ENCODE measurements at places on chromosomes 16 and 17. TPM values are rescaled to one million over a fixed set of nuclear protein-coding genes. Genes with fewer than 3 reads are reported as not detected.

Gene ASGR2
- total RNA-seq, result 442 TPM

Gene CMTM2
- not detected for total RNA-seq

Gene ENPP7
- 2.9 TPM for total RNA-seq

Gene ARL5C
- not detected for total RNA-seq

Gene COIL
- total RNA-seq, result 5.9 TPM

Gene COG1
- total RNA-seq, result 20.1 TPM

Gene NPIPA8
- 0.35 TPM for total RNA-seq

Gene B9D1
- total RNA-seq, result 3.0 TPM

Gene ABCA5
- total RNA-seq, result 48.7 TPM

Gene MPG
- total RNA-seq, result 28.0 TPM

Gene HSD11B2
- 3.1 TPM for total RNA-seq

Gene SPIRE2
- 8.7 TPM for total RNA-seq

Gene PHF23
- total RNA-seq, result 16.5 TPM

Gene KRT9
- not detected for total RNA-seq

Gene FLOT2
- 70.6 TPM for total RNA-seq

Gene KRT36
- not detected for total RNA-seq

Gene TPPP3
- total RNA-seq, result 0.40 TPM

Gene PPP4C
- total RNA-seq, result 51.0 TPM

Gene HYDIN
- 0.28 TPM for total RNA-seq

Gene C16orf54
- total RNA-seq, result 0.53 TPM

Gene SPN
- 1.3 TPM for total RNA-seq

Gene HAGHL
- 1.2 TPM for total RNA-seq

Gene FBXW10B
- 0.55 TPM for total RNA-seq

Gene MCRIP1
- total RNA-seq, result 17.9 TPM

Gene EXOC3L1
- 1.8 TPM for total RNA-seq

Gene NXPH3
- 0.08 TPM for total RNA-seq

Gene SPATA32
- not detected for total RNA-seq

Gene SLC5A10
- total RNA-seq, result not detected

Gene SRCIN1
- total RNA-seq, result 19.3 TPM

Gene SDR42E1
- 4.1 TPM for total RNA-seq

Gene PYY
- total RNA-seq, result not detected

Gene CES4A
- 67.7 TPM for total RNA-seq

Gene ATP2C2
- 0.18 TPM for total RNA-seq

Gene GABARAP
- total RNA-seq, result 235 TPM

Gene TP53TG3C
- not detected for total RNA-seq

Gene CEP20
- 12.2 TPM for total RNA-seq

Gene PRM3
- total RNA-seq, result not detected

Gene CAMKK1
- total RNA-seq, result 0.35 TPM

Gene CDH5
- total RNA-seq, result 13.5 TPM

Gene TMEM231
- total RNA-seq, result 1.5 TPM

Gene MT1F
- total RNA-seq, result 763 TPM

Gene ACD
- total RNA-seq, result 5.0 TPM

Gene GAST
- not detected for total RNA-seq

Gene CCL4
- total RNA-seq, result 1.2 TPM

Gene SOST
- total RNA-seq, result not detected

Gene RGS9
- 3.0 TPM for total RNA-seq

Data from left lobe of liver (tissue), 2 donors.